ENCODE measurements at places on chromosomes 6 and 20.

DNA sequence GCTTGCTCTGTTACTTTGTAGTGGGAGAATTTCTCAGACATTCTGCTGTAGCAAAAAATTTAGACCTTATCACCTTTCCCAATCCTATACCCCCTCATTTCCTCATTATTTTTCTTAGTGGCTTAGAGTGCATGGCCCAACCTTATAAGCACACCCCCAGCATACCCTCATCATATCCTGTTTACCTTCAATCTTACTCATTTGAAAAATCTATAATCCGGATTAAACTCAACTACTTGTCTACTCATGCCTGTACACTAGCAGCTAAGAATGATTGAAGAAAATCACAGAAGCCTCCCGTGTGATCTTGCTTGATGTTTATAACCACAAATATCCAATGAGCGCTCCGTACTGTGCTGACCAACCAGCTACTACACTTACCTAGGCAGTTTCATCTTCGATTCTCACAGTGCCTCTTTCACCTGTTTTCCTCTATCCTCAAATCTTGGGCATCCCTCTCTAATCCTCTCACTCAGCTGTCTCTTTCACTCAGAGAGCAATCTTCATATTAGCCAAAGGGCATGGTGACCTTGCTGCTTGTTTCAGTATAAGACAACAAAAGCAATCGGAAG is 36.6 kb downstream of the AIG1 start:
- no peak for DNase-seq

DNA sequence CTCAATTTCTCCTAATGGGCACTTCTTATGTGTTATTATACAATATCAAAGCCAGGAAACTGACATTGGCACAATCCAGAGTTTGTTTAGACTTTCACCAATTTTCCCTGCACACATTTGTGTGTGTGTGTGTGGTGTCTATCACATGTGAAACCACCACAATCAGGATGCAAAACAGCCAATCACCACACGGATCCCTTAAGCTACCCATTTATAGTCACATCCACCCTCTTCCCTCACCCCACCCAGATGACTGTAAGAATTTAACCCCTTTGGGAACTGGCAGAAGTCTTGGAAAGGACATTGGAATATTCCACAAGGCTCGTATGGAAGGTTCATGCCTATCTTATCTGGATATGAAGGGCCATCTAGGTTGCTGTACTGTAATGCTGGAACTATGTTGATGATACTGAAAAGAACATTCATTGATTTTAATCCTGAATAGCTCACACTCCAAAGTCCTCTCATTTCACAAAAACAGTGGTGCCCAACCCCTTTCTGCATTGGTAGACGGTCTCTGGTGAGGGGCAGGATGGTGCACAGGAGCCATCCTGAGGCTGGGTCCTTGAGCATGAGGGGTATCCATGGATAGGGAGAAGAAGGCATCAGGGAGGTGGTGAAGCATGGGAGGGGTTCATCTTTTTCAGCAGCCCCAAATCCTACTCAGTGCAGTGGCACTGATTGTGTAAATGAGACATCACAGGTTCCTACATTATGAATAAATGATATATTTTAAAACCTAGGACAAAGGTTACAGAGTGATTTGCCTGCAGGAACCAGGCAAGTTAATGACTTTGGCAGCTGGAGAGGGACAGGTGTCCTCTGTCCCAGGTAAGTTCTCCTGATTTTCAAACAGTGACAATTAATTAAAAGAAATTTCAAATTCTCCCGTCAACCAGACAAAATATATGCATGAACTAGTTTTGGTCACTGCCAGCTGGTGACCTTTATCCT is 12.1 kb upstream of the CTCFL start:
- no peak for DNase-seq

- DNase-seq: peak; percentile 53
These were observed 146.5 kb upstream of the ZNF217 start for GRCh38 chr20:53739799-53740785.

DNA sequence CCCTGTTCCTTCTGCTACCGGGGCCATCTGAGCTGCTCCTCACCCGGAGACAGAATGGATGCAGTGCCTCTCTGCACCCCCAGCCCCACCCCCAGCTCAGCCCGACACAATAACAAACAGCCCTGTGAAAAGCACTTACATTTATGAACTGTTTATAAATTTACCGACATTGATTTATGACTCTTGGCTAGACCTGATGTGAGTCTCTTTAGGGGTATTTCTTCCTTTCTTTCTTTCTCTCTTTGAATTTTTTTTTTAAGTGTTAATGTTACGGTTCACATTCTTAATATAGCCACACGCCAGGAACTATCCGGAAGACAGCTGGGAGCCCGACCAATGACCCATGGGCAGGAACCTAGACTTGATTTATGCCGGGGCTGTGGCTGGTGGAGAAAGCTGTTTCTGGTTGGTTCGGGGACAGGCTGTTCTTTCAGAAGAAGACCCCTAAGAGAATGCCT is 266.3 kb downstream of the CDC5L start:
- DNase-seq: peak; percentile 75

GRCh38 chr6:63792736-63793464 is 157.3 kb downstream of the PHF3 start:
- no peak for DNase-seq

DNA sequence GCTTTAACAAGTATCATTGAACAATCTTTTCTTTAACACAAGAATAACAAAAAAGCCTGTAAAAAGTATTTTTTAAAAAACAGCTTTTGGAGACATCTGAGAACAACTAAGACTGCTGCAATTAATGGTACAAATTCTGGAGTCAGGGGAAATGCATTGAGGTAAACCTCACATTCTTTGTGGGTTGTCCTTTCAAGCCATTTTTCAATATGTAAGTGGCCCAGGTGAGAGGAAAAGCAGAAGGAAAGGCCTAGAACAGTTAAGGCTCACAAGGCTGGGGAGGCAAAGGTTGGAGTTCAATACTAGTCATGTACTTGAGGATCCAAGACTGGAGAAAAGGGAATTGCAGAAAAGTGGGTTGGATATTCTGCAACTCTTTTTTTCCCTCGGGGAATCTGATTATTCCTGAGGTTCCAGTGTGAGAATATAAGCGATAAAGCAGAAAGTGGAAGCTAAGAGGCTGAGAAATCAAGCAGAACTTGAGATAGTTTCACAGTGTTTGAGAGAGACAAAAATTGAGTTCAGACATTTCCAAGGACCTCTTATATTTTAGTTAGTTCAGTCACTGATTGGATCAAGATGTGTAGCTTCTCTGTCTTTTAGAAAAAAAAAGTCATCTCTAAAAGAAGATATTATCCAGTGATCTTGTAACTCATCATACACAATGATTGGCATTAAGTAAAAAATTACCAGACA is 25.0 kb upstream of the TXLNB start:
- DNase-seq: no peak

DNA sequence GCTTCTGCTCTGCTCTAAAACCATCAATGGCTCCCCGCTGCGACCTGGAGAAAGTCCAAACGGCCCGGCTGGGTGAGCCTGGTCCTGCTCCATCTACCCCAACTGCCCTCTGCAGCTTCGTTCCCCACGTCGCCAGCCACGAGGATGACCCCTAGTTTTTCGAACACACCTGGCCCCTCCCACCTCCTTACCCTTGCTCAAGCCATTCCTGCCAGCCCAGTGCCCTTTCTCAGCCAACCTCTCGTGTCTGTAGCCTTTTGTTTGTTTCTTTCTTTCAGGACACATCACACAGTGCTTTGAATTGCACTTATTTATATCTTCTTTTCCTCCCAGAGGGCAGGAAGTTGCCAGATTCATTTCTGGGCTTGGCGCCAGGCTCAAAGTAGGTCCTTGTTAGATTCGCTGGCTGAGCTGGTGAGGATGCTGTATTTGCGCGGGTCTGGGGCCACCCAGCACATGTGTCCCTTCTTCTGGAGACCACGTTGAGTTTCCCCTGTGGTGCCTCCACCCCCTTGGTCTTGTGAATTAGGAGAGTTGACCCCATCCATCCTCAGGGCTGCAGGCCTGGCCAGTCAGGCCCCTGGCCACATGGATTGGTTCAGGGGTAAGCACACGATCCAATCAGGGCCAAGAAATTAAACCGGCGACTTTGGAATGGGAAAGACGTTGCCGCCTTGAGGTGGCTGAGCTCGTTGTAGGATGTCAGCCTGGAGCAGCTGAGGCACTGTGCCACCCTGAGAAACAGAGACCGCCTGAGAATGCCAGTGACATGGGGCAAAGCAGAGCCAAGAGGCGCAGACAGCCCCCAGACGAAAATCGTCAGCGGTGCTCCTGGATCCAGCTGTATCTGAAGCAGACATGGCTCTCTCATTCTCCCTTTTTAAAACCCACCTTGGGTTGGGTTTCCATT is 156.0 kb downstream of the CEBPB start:
- peak; percentile 88 for DNase-seq

GRCh38 chr6:111985202-111985731 is 68.6 kb upstream of the CCN6 start:
- peak; percentile 94 for DNase-seq

DNA sequence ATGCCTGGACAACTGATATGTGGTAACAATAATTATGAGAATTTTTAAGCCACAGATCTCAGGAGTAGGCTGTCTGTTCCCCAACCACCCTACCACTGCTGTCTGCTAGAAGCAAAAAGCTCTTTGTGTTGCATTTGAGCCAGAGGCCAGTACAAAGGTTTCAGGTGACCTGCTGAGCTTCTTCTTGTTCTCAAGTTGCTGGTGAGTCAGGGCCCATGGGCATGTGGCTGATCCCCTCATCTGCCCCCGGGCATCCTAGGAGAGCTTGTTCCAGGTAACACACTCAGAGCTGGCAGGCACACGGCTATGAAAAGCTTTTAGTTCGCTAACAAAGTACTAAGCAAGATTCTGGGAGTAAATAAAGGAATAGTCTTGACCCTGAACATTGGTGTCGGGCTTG is 285.3 kb downstream of the CDC5L start:
- no peak for DNase-seq

DNA sequence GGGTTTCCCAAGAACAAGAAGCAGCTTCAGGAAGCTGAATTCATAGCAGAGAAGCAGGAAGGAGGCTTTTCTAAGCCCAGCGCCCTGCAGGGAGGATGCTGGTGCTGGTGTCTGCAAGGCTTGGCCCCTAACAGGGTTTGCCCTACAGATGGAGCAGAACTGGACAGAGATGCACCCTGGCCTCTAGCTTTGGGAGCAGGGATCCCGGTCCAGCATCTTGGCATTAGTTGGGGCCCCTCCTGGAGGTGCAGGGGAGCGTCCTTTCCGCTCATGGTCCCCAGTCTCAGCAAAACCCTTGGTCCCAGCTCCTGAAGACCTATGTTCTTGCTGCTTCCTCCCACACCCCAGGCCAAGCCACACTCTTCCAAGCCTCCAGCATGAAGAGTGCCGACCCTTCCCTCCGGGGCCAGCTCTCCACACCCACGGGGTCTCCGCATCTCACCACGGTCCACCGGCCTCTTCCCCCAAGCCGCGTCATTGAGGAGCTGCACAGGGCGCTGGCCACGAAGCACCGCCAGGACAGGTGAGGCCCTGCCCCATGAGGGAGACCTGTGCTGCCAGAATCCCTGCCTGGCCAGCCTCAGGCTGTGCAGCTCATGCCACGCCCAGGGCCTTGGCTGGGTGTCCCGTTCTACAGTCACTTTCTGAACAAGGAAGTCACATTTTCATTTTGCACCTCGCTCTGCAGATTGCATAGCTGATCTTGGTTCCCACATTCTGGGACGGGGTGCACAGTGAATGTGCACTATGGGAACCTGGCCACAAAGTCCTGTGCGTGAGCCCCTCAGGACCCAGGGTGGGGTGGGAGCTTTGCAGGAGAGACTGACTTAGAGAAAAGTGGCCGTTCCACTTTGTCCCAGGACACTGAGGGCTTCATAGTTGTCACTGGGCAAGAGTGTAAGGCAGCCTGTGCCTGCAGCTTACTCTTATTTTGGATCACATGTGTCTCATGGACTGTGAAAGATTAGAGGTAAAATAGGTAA is 160.2 kb downstream of the SYCP2 start:
- no peak for DNase-seq

- DNase-seq: peak; percentile 97
These were observed 67.4 kb downstream of the MOXD1 start for GRCh38 chr6:132333639-132334520.

GRCh38 chr6:170277893-170278742 is 12.8 kb downstream of the DLL1 start:
- DNase-seq: no peak
